ENCODE measurements at places on chromosomes 2 and 18.

DNA sequence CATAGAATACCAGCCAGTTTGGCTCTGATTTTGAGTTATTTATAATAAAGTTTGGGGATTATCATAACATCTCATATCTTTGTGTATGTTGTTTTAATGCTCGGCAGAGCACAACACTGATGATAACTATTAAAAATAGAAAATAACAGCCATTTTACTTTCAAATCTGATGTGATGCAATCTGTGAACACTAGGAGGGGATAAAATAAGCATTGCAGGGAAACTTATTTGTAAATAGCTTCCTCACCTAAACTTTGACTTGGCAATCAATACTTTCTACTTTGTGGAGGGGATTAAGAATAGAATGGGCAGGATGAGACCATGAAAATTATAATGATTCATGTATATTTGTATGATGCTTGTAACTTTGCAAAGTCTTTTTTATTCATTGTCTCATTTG, 54.4 kb downstream of the USP14 start:
- no peak overlapping the region for H3K27ac ChIP-seq
- H3K4me3 ChIP-seq: no peak overlapping the region
- peaks cover 5% of the 10 kb centered on the region for H3K36me3 ChIP-seq
- DNase-seq: no peak
- no peaks in the 10 kb centered on the region for H3K27me3 ChIP-seq

DNA sequence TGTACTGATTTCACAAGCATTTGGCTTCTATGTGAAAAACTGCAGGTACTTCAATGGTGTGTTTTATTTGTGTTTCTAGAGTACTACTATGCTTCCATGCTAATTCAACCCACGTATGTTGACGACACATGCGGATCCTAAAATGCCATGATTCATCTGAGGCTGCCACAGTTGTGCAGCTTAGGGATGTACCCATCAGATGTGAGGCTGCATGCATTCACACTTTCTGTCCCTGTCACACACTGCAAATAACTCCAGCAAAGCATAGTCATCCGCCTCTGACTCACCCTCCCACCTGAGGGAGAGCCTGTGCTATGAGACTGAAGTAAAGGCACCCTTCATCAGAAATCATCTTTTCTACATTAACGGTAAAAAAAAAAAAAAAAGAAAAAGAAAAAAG, 22.1 kb upstream of the SERTAD2 start:
- DNase-seq: peak; percentile 30
- H3K27me3 ChIP-seq: no peaks in the 10 kb centered on the region
- no peak overlapping the region for H3K27ac ChIP-seq
- H3K4me3 ChIP-seq: no peak overlapping the region

DNA sequence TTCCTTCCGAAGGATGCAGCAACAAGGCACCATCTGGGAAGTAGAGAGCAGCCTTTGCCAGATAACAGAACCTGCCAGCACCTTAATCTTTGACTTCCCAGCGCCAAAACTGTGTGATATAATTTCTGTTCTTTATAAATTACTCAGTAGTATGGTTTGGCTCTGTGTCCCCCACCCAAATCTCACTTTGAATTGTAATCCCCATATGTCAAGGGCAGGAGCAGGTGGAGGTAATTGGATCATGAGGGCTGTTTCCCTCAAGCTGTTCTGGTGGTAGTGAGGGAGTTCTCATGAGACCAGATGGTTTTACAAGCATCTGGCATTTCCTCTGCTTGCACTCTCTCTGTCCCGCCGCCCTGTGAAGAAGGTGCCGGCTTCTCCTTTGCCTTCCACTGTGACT, 899.9 kb downstream of the TRIB2 start:
- no peaks in the 10 kb centered on the region for H3K36me3 ChIP-seq
- H3K4me3 ChIP-seq: no peak overlapping the region
- no peak overlapping the region for H3K27ac ChIP-seq

GRCh38 chr2:6177811-6178210, 485.6 kb downstream of the SOX11 start:
- DNase-seq: no peak
- H3K4me3 ChIP-seq: no peak overlapping the region
- no peaks in the 10 kb centered on the region for H3K27me3 ChIP-seq
- peaks cover 7% of the 10 kb centered on the region for H3K4me1 ChIP-seq
- H3K36me3 ChIP-seq: no peaks in the 10 kb centered on the region

DNA sequence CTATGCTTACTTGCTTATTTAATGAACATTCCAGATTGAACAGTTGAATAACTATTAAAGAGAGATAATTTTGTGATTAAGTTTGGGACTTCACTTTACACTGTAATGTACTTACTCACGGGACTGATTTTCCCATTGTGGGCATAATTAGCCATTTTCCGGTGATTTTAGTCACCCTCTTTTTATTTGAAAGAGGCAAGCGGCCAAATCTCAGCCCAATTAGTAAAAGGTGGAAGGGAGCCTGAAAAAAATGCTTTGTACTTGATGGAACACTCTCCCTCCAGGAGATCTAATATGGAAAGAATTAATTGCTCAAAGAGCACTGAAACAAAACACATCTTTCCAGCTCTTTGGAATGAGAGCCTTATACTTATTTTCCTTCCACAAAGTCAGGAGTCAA, 50.2 kb downstream of the CALCRL start:
- H3K27ac ChIP-seq: no peak overlapping the region
- no peak overlapping the region for H3K4me3 ChIP-seq
- DNase-seq: no peak
- H3K27me3 ChIP-seq: no peaks in the 10 kb centered on the region
- H3K36me3 ChIP-seq: no peaks in the 10 kb centered on the region

- no peak overlapping the region for H3K27ac ChIP-seq
- H3K36me3 ChIP-seq: no peaks in the 10 kb centered on the region
- H3K4me3 ChIP-seq: no peak overlapping the region
These were observed 28.7 kb downstream of the GEMIN6 start for GRCh38 chr2:38806733-38807059.

DNA sequence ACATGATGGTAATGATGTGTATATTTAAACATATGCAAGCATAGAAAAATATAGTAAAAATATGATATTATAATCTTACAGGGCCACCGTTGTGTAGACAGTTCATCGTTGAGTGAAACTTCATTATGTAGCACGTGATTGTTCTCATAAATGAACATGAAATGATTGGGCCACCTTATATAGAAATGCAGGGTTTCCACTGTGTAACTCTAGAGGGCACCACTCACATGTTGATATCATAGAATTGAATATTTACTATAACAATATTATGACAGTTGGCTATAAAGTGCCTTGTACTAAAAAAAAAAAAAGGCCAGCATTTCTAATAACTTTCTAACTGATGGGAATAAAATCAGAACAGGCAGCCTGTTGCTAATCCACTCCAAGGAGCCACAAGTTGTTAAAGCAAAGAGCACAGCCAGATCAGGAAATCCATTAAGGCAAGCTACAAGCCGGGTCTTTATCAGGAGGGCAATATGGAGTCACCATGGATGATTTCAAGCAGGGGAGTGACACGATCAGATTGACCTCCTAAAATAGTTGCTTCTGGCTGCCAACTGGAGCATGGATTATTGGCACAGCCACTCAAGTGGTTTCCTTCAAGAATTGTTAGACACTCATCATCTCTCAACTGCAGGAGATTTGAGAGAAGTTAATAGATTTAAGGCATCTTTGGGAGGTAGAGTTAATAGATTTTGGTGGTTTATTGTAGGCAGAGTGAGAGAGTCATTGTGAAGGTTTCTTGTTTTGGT, 16.7 kb downstream of the IL1F10 start:
- H3K4me3 ChIP-seq: no peak overlapping the region
- H3K36me3 ChIP-seq: no peaks in the 10 kb centered on the region
- H3K27me3 ChIP-seq: peaks cover 5% of the 10 kb centered on the region
- H3K4me1 ChIP-seq: no peaks in the 10 kb centered on the region

DNA sequence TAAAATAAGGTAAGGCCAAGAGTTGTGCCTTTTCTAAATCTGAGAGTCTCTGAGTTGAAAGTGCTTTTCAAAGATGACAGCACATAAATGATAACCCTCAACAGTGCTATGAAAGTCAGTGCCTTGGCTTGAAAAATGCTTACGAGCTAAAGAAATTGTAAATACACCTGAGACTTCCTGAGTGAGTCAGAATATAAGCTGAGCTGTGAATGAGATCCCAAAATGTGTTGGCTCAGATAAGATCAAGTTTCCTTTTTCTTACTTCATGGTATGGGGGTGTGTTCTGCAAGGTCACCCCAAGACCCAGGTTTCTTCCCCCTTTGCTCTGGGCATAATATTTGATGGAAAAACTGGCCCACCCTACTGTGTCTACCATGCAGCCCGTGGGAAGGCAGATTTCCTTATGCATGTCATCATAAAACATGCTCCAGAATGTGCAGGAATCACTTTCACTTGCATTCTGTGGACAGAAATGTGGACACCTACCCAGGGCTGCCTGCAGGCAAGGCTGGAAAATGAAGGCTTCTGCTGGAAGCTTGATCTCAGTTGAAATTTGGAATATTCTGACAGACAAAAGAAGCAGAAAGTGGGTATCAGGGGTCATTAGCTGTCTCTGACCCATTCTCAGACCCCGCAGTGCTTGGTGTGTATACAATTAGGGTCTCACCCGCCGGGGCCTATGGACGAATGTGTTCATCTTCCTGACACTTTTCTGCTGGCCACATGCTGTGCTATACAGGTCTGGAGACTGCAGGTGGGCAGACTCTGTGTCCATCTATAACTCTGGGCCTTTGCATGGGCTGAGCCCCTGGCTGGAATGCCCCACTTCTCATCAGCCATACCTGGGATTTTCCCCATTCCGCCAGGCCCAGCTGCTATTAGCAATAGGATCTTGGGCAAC, 212.6 kb downstream of the SH3RF3 start:
- no peak overlapping the region for H3K27ac ChIP-seq
- H3K36me3 ChIP-seq: no peaks in the 10 kb centered on the region
- H3K4me3 ChIP-seq: no peak overlapping the region
- no peak for DNase-seq

GRCh38 chr18:72180689-72181088, 363.5 kb downstream of the CBLN2 start:
- H3K4me3 ChIP-seq: no peak overlapping the region
- H3K4me1 ChIP-seq: no peaks in the 10 kb centered on the region
- no peaks in the 10 kb centered on the region for H3K27me3 ChIP-seq
- DNase-seq: no peak
- no peaks in the 10 kb centered on the region for H3K36me3 ChIP-seq

DNA sequence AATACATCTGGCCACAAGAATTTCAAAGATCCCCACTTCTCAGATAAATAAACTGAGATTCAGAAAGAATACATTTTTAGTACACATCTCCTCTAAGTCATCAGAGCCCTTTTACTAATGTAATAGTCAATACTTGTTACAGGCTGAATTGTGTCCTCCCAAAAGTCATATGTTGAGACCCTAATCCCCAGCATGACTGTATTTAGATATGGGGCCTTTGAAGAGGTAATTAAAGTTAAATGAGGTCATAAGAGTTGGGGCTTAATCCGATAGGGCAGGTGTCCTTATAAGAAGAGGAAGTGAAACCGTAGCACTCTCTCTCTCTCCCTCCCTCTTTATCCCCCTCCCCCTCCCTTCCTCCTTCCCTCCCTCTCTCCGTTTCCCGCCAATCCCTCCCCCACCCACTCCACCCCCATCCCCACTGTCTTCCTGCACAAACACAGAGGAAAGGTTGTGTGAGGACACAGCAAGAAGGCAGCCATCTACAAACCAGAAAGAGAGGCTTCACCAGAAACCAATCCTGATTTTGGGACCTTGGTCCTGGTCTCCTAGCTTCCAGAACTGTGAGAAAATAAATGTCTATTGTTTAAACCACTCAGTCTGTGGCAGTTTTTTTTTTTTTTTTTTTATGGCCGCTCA, 66.6 kb upstream of the ZNF397 start:
- DNase-seq: no peak
- peaks cover 6% of the 10 kb centered on the region for H3K4me1 ChIP-seq
- H3K27me3 ChIP-seq: no peaks in the 10 kb centered on the region

- no peaks in the 10 kb centered on the region for H3K36me3 ChIP-seq
- no peaks in the 10 kb centered on the region for H3K4me1 ChIP-seq
- no peak for DNase-seq
- no peak overlapping the region for H3K4me3 ChIP-seq
- no peaks in the 10 kb centered on the region for H3K27me3 ChIP-seq
- no peak overlapping the region for H3K27ac ChIP-seq
These were observed 32.2 kb downstream of the KCTD18 start for GRCh38 chr2:200477667-200478131.

All from hepatocyte (in vitro differentiated cells).